ENCODE measurements at places on chromosomes 5 and 9.

- no peak for DNase-seq
Observed at GRCh38 chr9:122318284-122318683, 52.5 kb upstream of the PTGS1 start.

- DNase-seq: no peak
Observed at GRCh38 chr9:93012963-93013855, 45.3 kb upstream of the SUSD3 start.

DNA sequence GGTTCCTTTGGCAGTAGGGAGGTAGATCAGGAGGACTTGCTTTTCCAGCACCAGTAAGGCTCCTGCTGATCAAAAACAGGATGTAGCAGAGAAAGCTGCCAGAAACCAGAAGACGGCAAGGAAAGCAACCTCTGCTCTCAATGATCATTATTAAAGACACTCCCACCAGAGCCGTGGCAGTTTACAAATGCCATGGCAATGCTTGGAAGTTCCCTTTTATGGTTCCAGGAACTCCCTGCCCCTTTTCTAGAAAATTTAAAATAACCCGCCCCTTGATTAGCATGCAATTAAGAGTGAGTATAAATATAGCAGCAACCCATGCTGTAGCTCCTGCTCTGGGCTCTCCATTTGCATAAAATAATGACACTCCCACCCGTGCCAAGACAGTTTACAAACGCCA is 16.1 kb downstream of the EQTN start:
- peak; percentile 8 for DNase-seq

DNA sequence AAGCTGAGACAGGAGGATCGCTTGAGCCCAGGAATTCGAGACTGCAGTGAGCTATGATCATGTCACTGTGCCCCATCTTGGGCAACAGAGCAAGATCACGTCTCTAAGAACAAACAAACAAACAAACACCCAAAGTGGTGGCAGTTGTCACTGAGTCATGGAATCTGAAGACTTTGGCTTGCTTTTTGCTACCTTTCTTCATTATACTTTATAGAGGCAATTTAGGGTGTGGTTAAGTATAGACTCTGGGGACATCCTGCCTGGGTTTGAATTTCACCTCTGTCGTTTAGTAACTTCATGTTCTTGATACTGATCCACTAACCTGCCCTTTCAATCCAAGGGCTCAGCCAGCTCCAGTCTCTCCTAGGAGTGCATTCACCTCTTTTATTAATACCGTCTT is 13.0 kb upstream of the HOMER1 start:
- no peak for DNase-seq

GRCh38 chr5:57601996-57602395 is 119.4 kb upstream of the ACTBL2 start:
- DNase-seq: no peak

Measured in fibroblast of pulmonary artery (primary cell).